Aorta (tissue), 5 donors: ENCODE measurements at places on chromosomes 7 and 10. TPM values are rescaled to one million over a fixed set of nuclear protein-coding genes. Genes with fewer than 3 reads are reported as not detected.
A peak's percentile ranks its signal among the peaks of the same experiment; 100 is the strongest.

The MKX gene
- total RNA-seq, result 6.6 TPM

The CALHM3 gene
- not detected for total RNA-seq

The PDAP1 gene
- 74.8 TPM for total RNA-seq

The CTAGE6 gene
- total RNA-seq, result 0.36 TPM

- no peaks in the 10 kb centered on the region for H3K27me3 ChIP-seq
- no peak overlapping the region for H3K4me3 ChIP-seq
- no peak overlapping the region for H3K27ac ChIP-seq
- H3K36me3 ChIP-seq, result no peaks in the 10 kb centered on the region
- no peaks in the 10 kb centered on the region for H3K4me1 ChIP-seq
Measured at GRCh38 chr10:69172241-69172982, 7.6 kb upstream of the SUPV3L1 start.

- H3K27ac ChIP-seq, result no peak overlapping the region
- no peaks in the 10 kb centered on the region for H3K36me3 ChIP-seq
- DNase-seq, result no peak
- H3K4me3 ChIP-seq, result no peak overlapping the region
- H3K4me1 ChIP-seq, result no peaks in the 10 kb centered on the region
Measured at GRCh38 chr10:36504758-36505157, 620.6 kb upstream of the ANKRD30A start.

DNA sequence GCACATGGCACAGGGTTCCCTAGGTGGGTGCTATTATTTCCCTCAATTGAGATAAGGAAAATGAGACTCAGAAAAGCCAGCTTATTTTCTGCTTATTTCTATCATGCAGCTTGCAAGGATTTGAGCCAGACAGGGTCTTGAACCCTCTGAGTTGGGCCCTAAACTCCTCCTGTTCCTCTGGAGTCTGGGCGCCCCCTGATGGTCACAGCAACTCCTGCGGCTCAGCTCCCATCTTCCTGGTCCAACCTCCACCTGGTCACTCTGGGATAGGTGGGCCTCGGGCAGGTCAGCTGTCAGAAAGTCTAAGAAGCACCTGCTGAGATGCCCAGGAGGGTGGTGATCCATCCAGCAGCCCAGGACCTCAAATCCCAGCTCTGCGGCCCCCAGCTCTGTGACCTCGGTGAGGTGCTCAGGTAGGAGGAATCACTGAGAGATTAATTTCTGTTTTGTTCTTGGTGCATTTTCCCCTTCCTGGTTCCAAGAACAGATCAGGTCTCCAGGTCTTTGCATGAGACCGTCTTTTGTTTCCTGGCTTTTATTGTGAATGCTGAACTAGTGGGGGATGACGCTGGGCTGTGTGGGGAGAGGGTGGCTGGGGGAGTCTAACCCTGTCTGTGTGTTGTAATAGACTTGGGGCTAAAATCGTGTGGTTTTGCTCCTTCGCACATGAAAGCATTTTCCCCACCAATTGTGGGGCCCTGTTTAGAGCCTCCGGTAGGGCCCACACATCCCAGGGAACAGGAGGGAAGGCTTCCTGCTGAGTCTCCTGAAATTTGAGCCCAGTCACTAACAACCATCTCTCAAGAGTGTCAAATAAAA, 32.8 kb downstream of the TMEM130 start:
- no peaks in the 10 kb centered on the region for H3K27me3 ChIP-seq
- H3K27ac ChIP-seq, result no peak overlapping the region
- no peaks in the 10 kb centered on the region for H3K36me3 ChIP-seq

DNA sequence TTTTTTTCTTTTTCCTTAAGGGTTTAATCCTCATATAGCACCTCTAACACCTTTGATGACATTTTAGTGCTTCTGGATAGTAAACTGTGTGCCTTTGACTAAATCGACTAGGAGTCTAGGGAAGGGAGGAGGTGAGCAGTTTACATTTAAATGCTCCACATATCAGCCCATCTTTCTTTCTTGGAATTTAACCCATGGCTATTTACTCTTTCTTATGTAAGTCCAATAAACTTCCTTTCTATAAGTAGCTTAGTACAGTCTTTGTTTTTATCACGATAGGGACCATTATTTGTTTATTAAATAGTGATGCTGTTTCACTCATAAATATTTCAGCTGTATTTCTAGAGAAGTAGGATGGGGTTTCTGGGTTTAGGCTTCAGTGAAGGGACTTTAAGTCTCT, 669.9 kb downstream of the AUTS2 start:
- DNase-seq, result no peak
- H3K27ac ChIP-seq, result no peak overlapping the region
- H3K36me3 ChIP-seq, result no peaks in the 10 kb centered on the region
- no peaks in the 10 kb centered on the region for H3K27me3 ChIP-seq
- no peaks in the 10 kb centered on the region for H3K4me1 ChIP-seq
- no peak overlapping the region for H3K4me3 ChIP-seq

- H3K4me3 ChIP-seq, result no peak overlapping the region
- H3K27ac ChIP-seq, result no peak overlapping the region
- H3K4me1 ChIP-seq, result no peaks in the 10 kb centered on the region
- DNase-seq, result no peak
Measured at GRCh38 chr7:116985575-116985974, 32.3 kb downstream of the ST7 start.

- no peaks in the 10 kb centered on the region for H3K36me3 ChIP-seq
- no peaks in the 10 kb centered on the region for H3K27me3 ChIP-seq
- H3K4me1 ChIP-seq, result no peaks in the 10 kb centered on the region
- no peak overlapping the region for H3K4me3 ChIP-seq
Measured at GRCh38 chr10:129959544-129960480, 4.3 kb downstream of the EBF3 start.

- no peaks in the 10 kb centered on the region for H3K4me1 ChIP-seq
- peak overlapping the region; percentile 91 for H3K4me3 ChIP-seq
- peak overlapping the region; percentile 63 for H3K27ac ChIP-seq
- H3K27me3 ChIP-seq, result no peaks in the 10 kb centered on the region
- H3K36me3 ChIP-seq, result no peaks in the 10 kb centered on the region
- DNase-seq, result no peak
Measured at GRCh38 chr7:105015390-105015965, 1.5 kb downstream of the KMT2E start.

GRCh38 chr7:79461660-79462059, 8.2 kb upstream of the MAGI2 start:
- DNase-seq, result no peak
- no peaks in the 10 kb centered on the region for H3K27me3 ChIP-seq
- H3K4me3 ChIP-seq, result no peak overlapping the region
- H3K36me3 ChIP-seq, result no peaks in the 10 kb centered on the region
- no peak overlapping the region for H3K27ac ChIP-seq

DNA sequence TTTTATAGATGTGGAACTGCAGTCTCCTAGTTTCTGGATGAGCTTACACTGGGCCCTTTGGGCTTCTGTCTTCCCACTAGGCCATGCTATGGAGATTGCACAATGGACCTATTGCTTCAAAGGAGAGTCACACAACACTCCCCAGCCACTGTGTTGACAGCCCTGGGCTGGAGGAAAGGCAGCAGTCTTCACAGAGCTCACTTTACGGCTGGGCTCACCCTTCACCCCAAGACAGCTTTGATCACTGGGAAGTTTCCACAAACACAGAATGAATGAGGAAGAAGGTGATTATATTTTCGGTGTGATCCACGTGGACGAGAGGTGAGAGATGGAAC, 92.7 kb upstream of the GDF10 start:
- no peak overlapping the region for H3K4me3 ChIP-seq
- no peak overlapping the region for H3K27ac ChIP-seq
- H3K36me3 ChIP-seq, result no peaks in the 10 kb centered on the region
- H3K4me1 ChIP-seq, result peaks cover 3% of the 10 kb centered on the region

DNA sequence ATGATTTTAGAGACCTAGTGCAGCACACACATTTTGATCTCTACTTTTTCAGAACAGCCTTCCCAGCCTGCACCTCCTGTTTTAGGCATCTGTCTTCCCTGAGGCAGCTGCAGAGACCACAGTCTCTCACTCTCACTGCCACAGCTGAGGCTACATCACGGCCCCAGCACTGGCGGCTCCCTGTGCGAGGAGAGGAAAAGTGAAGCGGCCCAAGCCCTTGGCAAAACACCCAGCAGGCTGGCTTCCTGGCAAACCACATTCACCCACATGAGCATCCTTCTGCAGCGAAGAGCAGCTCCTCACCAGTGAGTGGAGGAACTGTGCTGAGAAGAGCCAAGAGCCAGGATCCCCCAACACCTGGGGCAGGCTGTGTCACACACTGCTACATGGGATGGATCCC, 14.0 kb downstream of the HUS1 start:
- no peak overlapping the region for H3K4me3 ChIP-seq
- DNase-seq, result no peak
- no peaks in the 10 kb centered on the region for H3K4me1 ChIP-seq
- H3K27me3 ChIP-seq, result no peaks in the 10 kb centered on the region
- peaks cover 23% of the 10 kb centered on the region for H3K36me3 ChIP-seq

DNA sequence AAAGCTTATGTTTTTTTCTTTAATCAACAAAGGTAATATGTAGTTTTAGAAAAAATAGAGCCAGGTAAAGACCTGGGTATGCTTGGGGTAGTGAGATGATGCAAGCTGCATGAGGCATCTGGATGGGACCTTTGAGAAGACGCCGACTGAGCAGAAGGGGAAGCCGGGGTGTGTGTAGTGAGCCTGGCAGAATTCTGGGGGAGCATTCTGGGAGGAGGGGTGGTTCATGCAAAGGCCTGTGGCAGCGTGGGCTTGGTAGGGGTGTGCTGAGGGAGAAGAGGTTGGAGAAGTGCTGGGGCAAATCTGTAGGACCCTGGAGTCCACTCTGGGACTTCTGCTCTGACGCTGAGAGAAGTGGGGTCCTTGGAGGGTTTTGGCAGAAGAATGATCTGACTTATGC, 33.9 kb upstream of the SHH start:
- H3K36me3 ChIP-seq, result no peaks in the 10 kb centered on the region
- H3K27ac ChIP-seq, result no peak overlapping the region
- no peaks in the 10 kb centered on the region for H3K27me3 ChIP-seq
- H3K4me1 ChIP-seq, result no peaks in the 10 kb centered on the region
- no peak for DNase-seq
- H3K4me3 ChIP-seq, result no peak overlapping the region

- DNase-seq, result peak; percentile 82
- no peak overlapping the region for H3K4me3 ChIP-seq
- H3K4me1 ChIP-seq, result no peaks in the 10 kb centered on the region
- H3K36me3 ChIP-seq, result no peaks in the 10 kb centered on the region
Measured at GRCh38 chr7:3028071-3028757, 15.5 kb downstream of the CARD11 start.

GRCh38 chr7:143181349-143181748, 1.9 kb upstream of the TAS2R39 start:
- H3K27me3 ChIP-seq, result no peaks in the 10 kb centered on the region
- no peak for DNase-seq
- no peaks in the 10 kb centered on the region for H3K36me3 ChIP-seq

- no peaks in the 10 kb centered on the region for H3K36me3 ChIP-seq
- no peak overlapping the region for H3K4me3 ChIP-seq
- H3K27ac ChIP-seq, result no peak overlapping the region
Measured at GRCh38 chr10:103727546-103727963, 127.8 kb downstream of the SH3PXD2A start.

- H3K36me3 ChIP-seq, result peaks cover 4% of the 10 kb centered on the region
- DNase-seq, result no peak
- peaks cover 1% of the 10 kb centered on the region for H3K27me3 ChIP-seq
Measured at GRCh38 chr7:127976056-127976737, 55.0 kb downstream of the LRRC4 start.

DNA sequence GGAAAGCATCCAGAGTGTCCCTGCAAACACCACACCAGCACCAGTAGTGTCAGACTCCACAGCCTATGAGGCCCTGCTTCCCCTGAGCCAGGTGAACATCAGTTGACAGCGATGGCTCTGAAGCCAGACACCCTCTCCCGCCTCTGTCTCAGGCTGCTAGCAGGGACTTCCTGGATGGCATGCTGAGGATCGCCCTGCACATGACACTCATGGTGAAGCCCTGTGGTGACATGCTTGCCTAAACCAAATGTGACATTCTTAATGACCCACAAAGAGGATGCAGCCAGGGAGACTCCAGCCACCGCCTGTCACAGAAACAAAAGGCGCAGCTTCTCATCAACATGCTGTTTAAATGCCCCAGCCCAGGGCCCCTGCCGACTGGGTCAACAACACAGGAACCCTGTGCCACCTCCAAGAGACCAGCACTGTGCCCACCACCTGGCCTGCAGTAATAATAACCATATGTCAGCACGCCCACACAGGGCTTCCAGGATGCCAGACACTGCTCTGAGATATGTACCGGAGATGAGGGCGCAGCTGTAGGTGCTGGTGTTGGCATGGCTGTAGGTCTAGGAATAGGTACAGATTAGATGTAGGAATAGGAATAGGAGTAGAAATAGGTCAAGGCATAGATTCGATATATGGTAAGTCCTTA, 81.3 kb downstream of the GRID1 start:
- no peaks in the 10 kb centered on the region for H3K27me3 ChIP-seq
- no peak overlapping the region for H3K4me3 ChIP-seq
- H3K27ac ChIP-seq, result no peak overlapping the region
- DNase-seq, result no peak
- H3K36me3 ChIP-seq, result no peaks in the 10 kb centered on the region

DNA sequence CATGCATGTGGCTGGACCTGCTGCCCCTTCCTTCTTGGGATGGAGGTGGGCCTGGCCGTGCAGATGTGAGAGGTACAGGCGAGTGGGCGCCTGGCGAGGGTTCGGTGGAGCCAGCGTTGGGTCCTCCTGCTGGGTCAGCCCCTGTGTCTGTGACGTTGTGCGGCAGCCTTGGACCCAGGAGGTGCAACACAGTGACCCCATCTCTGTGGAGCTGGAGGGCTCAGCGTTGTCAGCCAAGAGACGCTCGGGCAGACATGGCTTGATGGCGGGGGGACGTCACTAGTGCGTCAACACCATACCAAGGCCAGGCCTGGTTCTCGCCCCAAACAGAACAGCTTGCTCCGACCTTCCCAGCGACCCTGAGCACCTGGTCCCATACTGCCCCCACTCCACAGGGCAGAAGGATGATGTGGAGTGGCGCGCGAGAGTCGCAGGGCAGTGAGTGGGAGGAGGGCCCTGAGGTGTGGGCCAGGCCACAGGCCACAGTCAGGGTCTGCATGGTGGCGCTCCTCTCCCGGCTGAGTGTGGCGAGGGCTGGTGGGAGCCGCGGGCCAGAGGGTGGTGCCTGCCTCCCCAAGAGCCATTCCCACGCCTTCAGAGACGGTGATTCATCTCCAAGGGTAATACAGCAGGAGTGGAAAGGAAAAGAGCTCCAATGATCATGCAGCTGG, 184.4 kb downstream of the DNAJB6 start:
- DNase-seq, result no peak
- no peaks in the 10 kb centered on the region for H3K36me3 ChIP-seq
- H3K27ac ChIP-seq, result no peak overlapping the region
- no peaks in the 10 kb centered on the region for H3K27me3 ChIP-seq
- no peaks in the 10 kb centered on the region for H3K4me1 ChIP-seq
